ENCODE measurements at places on chromosomes 1 and 21.

DNA sequence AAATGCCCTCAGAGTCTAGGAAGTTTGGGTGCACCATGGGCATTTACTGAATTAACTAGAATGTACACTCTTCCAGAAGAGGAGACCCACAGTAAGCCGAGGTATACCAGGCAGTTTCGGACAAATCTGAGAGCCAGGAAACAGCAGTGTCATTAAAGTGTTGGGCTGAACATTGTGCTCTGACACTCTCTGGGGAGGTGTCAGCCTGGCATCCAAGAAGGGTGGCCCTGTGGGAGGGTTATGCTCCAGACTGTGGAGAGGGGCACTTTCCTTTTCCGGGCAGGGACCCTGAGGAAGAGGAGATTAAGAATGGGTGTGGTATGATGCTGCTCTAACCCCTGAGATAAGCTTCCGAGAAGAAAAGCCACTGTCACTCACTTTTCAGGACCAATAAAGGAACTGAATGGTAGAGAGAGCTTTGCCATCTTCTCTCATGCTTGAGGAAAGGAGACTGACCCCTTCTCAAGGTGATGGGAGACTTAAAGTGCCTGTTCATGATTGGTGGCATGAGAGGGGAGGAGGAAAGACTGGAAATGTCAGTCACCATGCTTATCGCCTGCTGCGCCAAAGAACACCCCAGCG, 98.2 kb downstream of the UCK2 start:
- no peak for DNase-seq

DNA sequence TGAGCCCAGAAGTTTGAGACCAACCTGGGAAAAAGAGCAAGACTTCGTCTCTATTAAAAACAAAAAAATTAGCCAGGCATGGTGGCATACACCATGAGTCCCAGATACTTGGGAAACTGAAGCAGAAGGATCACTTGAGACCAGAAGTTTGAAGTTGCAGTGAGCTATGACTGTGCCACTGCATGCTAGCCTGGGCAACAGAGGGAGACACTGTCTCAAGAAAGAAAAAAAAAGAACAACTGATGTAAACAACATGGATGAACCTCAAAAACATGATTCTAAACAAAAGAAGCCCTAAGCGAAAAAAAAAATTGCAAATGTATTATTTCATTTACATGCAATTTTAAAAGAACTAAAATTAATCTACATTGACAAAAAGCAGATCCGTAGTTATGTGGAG, 9.0 kb downstream of the LRRC40 start:
- DNase-seq, result no peak

DNA sequence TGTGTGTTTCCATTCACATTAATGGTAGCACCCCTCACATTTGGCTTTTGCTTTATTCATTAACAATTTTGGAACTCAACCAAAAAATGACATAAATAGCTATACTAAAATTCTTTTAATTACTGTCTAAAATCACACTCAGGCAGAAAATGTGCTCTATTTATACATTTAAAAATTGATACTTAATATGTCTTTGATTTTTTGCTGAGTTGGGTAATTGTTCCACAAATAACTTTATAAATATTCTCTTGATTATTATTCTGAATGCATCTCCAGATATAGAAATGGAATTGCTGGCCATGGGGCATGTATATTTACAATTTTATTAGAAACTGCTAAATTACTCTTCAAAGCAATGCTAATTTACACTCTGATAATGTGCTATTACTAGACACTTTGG, 658.7 kb upstream of the CHRM3 start:
- DNase-seq, result no peak

DNA sequence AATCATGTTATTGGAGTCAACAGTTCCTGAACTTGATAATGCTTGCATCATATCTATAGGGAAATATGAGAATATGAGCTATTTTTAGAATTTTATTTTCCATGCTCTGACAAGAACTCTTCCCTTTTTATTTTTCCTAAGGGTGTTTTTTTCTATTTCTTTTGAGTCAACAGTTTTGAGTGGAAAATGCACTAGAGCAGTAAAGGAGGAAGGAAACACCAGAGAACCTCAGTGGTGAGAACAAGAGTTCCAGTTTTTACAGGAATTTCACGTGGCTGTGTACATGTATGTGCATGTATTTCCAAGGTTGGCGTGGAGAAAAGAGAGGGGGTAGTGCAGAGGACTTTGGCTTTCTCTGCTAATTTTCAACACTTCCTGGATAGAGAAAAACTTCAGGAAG, 63.6 kb upstream of the TNFSF18 start:
- DNase-seq, result no peak
